ENCODE measurements at places on chromosomes 2 and 18.

GRCh38 chr2:189900726-189901125, 116.5 kb downstream of the PMS1 start:
- no peaks in the 10 kb centered on the region for H3K27me3 ChIP-seq
- DNase-seq, result no peak
- no peaks in the 10 kb centered on the region for H3K4me1 ChIP-seq
- no peak overlapping the region for H3K27ac ChIP-seq
- H3K4me3 ChIP-seq, result no peak overlapping the region
- no peaks in the 10 kb centered on the region for H3K36me3 ChIP-seq

DNA sequence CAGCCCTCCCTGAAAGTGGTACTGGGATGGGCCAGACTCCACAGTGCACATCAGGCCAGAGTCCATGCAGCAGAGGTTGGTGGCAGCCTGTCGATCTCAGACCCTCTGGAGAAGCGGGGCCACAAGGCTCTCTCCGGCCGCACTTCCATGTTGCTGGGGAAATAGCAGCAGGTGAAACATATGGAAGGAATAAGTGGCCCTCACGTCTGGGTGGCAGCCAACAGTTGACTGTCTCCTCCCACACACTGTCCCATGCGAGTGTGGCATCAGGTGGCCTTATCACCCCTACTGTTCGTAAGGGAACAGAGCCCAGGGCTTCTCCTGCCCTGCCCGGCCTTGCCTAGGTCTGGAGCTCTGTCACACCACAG, 58.1 kb upstream of the FOSL2 start:
- no peak for DNase-seq
- no peaks in the 10 kb centered on the region for H3K27me3 ChIP-seq
- no peaks in the 10 kb centered on the region for H3K4me1 ChIP-seq
- H3K36me3 ChIP-seq, result no peaks in the 10 kb centered on the region
- H3K27ac ChIP-seq, result no peak overlapping the region

DNA sequence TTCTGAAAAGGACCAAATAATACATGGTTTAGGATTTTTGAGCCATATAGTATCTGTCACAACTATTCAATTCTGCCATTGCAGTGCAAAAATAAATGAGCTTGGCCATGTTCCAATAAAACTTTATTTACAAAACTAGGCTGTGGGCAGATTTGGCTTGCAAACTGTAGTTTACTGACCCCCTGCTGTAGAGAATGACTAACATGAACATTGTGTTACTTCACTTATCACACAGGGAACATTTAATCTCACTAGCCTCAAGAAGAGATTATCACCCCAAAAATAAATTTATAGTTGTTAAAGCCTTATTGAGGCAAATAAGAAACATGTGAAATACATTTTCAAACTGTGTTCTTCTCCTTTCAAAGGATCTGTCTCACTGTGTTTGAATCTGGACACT, 766.2 kb downstream of the MBD2 start:
- H3K4me3 ChIP-seq, result no peak overlapping the region
- no peaks in the 10 kb centered on the region for H3K4me1 ChIP-seq
- no peak overlapping the region for H3K27ac ChIP-seq
- no peaks in the 10 kb centered on the region for H3K27me3 ChIP-seq

GRCh38 chr2:231463698-231464575, at the start of gene NCL:
TSS of gene NCL (minus strand) at chr2:231464484. CDS start at chr2:231464353, 131 bp downstream.
- peaks cover 29% of the 10 kb centered on the region for H3K4me1 ChIP-seq
- DNase-seq, result peak; percentile 98
- no peaks in the 10 kb centered on the region for H3K27me3 ChIP-seq
- H3K27ac ChIP-seq, result peak within 1 kb of the TSS; percentile 98
- H3K4me3 ChIP-seq, result peak within 1 kb of the TSS; percentile 84

GRCh38 chr2:205929246-205929942, 156.6 kb downstream of the INO80D start:
- H3K27me3 ChIP-seq, result peaks cover 23% of the 10 kb centered on the region
- DNase-seq, result no peak
- no peak overlapping the region for H3K27ac ChIP-seq
- no peaks in the 10 kb centered on the region for H3K36me3 ChIP-seq
- H3K4me3 ChIP-seq, result no peak overlapping the region

DNA sequence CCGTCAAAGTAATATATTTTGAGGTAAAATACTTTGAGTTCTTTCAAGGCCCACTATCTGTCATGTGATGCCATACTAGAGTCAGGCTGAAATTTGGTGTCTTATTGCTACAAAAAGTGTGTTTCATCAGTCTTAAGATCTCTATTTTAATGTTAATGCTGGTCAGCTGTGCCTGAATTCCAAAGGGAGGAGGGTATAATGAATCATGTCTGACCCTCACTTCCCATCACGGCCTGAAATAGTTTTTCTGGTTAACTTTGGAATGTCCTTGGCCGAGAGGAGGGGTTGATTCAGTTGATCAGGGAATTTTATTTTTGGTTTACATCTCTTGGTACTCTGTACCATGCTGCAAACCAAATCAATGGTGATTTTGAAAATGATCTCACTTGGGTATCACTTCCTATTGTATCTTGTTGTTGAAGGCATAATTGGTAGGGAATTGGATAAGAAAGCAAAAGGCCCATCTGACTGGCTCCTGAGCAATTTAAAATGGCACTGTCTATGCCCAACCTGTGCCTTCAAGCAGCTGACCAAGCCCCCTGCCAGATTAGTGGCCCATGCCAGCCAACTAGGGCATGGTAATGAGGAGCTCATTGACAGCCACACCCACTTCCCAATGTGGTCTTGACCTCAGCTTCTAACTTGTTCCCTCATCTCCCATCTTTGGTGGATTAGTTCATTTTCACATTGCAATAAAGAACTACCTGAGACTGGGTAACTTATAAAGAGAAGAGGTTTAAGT, 6.1 kb upstream of the SLC35F5 start:
- H3K27me3 ChIP-seq, result no peaks in the 10 kb centered on the region
- no peaks in the 10 kb centered on the region for H3K36me3 ChIP-seq
- H3K27ac ChIP-seq, result no peak overlapping the region
- H3K4me3 ChIP-seq, result no peak overlapping the region
- no peak for DNase-seq

DNA sequence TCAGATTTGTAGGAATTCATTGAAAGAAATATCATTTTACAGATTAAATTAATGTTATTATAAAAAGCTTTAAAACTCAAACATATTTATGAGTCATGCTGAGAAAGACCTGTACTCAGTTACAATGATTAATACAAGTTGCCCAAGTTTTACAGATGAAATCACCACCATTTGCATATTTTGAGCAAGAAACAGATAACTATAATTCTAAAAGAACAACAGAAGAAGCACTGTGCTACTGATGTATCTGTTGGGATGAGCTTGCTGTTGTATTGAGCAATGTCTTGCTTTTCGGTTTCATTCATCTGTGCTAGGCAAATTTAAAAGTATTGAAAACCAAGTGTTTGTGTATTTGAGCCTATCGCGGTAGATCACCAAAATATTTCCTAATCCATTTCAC, 1589.1 kb upstream of the ZEB2 start:
- H3K4me3 ChIP-seq, result no peak overlapping the region
- H3K27me3 ChIP-seq, result no peaks in the 10 kb centered on the region
- no peak for DNase-seq
- H3K4me1 ChIP-seq, result no peaks in the 10 kb centered on the region

- H3K27ac ChIP-seq, result no peak overlapping the region
- H3K27me3 ChIP-seq, result peaks cover 19% of the 10 kb centered on the region
- peaks cover 15% of the 10 kb centered on the region for H3K4me1 ChIP-seq
- H3K36me3 ChIP-seq, result no peaks in the 10 kb centered on the region
- DNase-seq, result peak; percentile 15
These were observed 340 bp downstream of the SLC40A1 start for GRCh38 chr2:189580241-189580651.

DNA sequence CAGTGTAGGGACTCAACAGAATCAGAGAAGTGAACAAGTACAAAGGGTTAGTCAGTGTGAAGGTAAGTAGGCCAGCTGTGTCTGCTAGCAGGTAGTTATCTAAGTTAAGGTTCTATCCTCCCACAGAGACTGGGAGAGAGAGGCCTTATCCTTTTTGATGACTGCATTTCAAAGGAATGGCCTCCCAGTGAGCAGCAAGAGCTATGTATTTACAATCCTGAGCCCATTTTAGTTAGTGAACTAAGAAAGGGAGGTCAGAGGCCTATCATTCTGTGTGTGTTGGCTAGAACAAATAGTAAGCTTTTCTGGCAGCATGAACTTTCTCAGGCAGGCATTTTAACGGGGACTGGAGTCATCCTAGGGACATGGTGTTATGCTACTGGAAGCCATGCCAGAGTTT, 182.9 kb downstream of the VWC2L start:
- no peaks in the 10 kb centered on the region for H3K27me3 ChIP-seq
- H3K4me1 ChIP-seq, result no peaks in the 10 kb centered on the region
- H3K27ac ChIP-seq, result no peak overlapping the region
- H3K36me3 ChIP-seq, result no peaks in the 10 kb centered on the region

GRCh38 chr2:189661957-189662321, 680 bp downstream of the ASNSD1 start:
- H3K27ac ChIP-seq, result no peak overlapping the region
- H3K36me3 ChIP-seq, result peaks cover 14% of the 10 kb centered on the region
- H3K4me1 ChIP-seq, result peaks cover 30% of the 10 kb centered on the region
- DNase-seq, result no peak
- no peaks in the 10 kb centered on the region for H3K27me3 ChIP-seq

DNA sequence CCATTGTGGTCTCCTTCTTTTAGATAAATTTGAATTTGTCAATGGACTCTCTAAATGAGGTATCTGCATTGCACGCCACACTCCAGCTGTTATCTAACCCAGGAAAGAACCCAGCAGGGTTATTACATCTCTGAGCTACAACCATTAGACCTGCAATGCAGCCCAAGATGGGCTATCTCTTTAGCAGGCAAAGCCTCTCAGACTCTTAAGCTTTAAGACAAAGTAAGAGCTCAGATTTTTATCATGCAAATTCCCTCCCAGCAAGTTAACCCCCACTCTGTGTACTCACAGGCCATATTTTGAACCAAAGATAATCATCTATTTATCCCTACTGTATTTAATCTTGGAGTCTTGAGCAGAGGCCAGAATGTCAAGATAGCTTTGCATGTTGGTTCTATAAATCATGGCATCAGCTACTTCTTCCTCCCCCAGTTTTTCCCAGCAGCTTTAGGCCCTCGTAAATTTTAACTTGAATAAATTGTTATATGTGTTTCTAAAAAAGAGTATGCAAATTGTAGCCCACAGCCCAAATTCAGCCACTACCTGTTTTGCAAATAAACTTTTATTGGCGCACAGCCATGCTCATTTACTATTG, 273.7 kb upstream of the PKDCC start:
- no peak overlapping the region for H3K27ac ChIP-seq
- H3K4me3 ChIP-seq, result no peak overlapping the region
- no peaks in the 10 kb centered on the region for H3K4me1 ChIP-seq
- no peak for DNase-seq
- H3K36me3 ChIP-seq, result no peaks in the 10 kb centered on the region

DNA sequence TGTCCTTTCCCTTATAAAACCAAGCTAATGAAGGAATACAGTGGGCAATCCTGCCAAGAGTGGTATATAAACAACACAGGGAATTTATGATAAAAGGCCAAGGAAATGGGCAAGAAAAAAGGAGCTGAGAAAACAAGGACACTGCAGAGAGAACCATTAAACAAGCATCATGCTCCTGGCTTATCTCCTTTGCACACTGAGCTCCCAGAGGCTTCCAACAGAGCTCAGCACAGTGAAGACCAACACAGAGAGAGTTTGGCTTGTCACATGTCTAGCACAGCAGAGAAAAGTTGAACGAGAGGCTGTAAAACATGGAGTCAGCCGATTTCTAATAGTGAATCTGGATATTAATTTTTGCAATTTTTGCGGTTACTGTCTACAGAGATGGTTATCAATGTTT, 68.0 kb upstream of the KLF7 start:
- H3K36me3 ChIP-seq, result no peaks in the 10 kb centered on the region
- peaks cover 4% of the 10 kb centered on the region for H3K4me1 ChIP-seq
- no peak overlapping the region for H3K4me3 ChIP-seq
- DNase-seq, result no peak

DNA sequence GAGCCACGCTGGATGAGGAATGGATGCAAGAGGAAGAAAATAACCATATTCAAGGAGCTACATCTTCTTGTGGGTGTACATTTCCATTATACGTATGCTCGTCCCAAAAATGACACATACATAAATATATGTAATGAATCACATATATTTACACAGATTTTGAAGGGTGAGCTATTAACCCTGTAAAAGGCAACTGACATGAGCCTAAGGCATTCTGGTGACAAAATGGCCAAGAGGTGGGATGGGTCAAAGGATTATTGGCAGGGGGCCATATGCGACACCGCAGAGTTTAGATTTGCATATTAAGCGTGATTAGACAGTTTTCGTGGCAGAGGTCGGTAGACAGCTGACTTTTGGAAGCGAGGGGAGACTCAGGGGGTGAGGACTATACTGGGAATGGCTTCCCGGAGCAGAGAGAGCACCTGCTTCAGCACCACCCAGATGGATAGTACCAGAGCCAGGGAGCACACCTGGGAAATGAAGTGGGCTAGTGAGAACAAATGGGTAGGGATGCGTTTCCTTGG, 431 bp upstream of the CNRIP1 start:
- H3K36me3 ChIP-seq, result no peaks in the 10 kb centered on the region
- H3K27ac ChIP-seq, result no peak overlapping the region
- H3K4me3 ChIP-seq, result peak overlapping the region; percentile 63
- H3K27me3 ChIP-seq, result peaks cover 21% of the 10 kb centered on the region

DNA sequence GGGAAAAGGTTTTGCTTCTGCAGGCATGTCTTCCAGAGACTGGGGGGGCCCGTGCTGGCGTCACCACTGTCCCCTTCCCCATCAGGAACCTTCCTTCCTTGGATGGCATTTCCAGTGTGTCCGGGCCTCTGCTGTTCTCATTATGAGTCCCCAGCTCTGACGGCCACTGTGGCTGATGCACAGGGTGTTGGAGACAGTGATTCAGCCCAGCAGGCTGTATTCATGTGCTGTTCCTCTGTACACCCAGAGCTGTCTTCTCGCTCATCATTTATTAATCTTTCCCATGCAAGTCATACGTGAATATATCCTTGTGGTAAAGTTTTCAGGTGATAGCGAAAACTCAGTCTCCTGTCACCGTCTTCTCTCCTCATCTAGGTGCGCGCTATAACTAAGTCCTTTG, 57.7 kb downstream of the ASAP2 start:
- H3K4me3 ChIP-seq, result no peak overlapping the region
- no peaks in the 10 kb centered on the region for H3K36me3 ChIP-seq
- DNase-seq, result no peak
- H3K27ac ChIP-seq, result no peak overlapping the region
- no peaks in the 10 kb centered on the region for H3K4me1 ChIP-seq

DNA sequence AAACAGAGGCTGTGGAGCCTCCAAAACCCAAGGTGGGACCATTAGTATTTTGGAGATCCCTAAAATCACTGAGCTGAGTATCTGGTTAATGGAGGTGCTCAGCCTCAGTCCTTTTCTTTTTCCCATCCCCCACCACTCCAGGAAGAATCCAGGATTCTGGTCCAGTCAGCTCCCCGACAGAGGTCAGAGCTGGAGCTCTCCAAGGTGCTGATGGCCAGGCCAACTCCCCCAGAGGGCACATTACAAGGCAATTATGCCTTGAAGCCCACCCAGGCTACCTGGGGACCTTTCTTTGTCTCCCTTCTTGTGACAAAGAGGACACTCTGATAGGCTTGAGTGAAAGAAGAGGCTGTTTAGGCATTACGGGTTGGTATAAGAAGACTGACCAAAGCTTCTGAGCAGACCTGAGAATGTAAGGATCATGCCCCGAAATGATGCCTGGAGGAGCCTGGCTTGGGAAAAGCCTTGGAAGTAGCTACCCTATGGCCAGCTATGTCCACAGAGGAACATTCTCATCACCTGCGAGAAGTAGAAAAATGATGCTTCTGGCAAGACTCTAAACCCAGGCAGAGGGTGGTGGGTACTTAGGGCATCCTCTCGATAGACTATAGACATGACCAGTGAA, 102.5 kb upstream of the LDAH start:
- no peaks in the 10 kb centered on the region for H3K27me3 ChIP-seq
- H3K36me3 ChIP-seq, result no peaks in the 10 kb centered on the region
- H3K4me1 ChIP-seq, result no peaks in the 10 kb centered on the region
- H3K4me3 ChIP-seq, result no peak overlapping the region
